ENCODE measurements at places on chromosomes 1 and 21.

GRCh38 chr1:24111262-24111995, 506 bp downstream of the MYOM3 start:
- DNase-seq = no peak

- no peak for DNase-seq
Measured at GRCh38 chr1:166271151-166271538, 104.3 kb upstream of the FAM78B start.

DNA sequence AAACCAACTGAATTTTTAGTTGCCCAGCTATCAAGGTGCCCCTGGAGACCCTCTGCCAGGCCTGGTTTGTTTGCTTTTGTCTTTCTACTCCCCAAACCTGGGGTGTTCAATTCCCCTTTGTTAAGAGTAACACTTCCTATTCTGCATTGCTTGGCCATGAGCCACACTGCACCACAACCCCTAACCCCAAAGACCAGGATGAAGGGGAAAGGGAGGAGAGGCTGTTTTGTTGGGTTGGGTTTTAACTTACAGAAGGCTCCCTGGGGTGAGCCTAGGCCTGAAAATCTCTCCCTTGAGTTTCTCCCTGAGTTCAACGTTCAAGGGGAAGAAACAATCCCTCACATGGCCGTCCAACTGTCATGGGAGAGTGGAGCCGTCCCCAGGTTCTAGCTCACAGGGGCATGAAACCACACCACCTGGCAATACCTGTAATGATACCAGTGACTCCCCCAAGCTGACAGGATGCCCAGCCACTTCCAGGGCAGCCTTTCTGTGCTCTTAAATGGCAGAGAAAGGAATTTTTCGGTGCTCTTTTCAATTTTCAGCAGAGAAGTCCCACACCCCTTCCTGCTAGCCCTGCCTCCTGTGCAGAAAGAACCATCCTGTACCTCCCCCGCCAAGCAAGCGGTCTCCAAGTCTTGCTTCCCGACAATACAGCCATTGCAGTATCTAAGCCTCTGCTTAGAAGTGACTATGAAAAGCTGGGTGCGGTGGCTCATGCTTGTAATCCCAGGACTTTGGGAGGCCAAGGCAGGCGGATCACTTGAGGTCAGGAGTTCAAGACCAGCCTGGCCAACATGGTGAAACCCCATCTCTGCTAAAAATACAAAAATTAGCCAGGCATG, 14.9 kb downstream of the SLC45A3 start:
- no peak for DNase-seq

DNA sequence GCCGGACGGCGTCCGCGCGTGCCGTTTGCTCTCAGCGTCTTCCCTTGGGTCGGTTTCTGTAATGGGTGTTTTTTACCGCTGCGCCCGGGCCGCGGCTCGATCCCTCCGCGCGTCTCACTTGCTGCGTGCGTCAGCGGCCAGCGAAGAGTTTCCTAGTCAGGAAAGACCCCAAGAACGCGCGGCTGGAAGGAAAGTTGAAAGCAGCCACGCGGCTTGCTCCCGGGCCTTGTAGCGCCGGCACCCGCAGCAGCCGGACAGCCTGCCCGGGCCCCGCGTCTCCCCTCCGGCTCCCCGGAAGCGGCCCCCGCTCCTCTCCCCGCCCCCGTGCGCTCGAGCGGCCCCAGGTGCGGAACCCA, 159.8 kb downstream of the RUNX1 start:
- peak; percentile 40 for DNase-seq

- no peak for DNase-seq
Measured at GRCh38 chr1:9481048-9481447, 58.2 kb upstream of the SLC25A33 start.

DNA sequence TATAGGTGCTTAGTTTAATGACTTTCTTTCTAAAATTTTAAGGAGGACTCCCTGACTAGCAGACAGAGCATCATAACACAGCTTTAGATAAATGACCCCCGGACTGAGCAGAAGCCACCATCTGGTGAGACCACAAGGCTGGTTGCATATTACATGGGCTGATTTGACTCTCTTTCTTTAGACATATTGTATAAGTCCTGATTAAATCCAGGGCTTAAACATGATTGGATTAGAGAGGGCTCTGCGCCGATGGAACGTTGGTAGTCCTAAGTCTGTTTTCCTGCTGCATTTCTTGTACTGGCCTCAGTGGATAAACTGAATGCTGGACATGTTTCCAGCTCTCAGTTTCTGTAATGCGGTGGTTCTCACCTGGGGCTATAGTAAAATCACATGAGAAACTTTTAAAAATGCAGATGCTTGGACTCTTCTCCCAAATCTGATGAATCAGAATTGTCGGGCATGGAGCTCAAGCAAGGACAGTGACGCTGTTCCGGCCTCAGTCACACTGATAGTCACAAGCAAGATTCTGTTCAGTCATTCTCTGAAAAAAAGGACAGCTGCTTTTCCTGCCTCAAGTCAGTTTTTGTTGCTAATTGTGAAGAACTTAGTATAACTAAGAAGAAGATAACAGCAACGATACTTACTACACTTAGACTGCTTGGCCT, 16.6 kb downstream of the DDI2 start:
- no peak for DNase-seq

- no peak for DNase-seq
Measured at GRCh38 chr1:56490619-56491018, 88.7 kb downstream of the PLPP3 start.

DNA sequence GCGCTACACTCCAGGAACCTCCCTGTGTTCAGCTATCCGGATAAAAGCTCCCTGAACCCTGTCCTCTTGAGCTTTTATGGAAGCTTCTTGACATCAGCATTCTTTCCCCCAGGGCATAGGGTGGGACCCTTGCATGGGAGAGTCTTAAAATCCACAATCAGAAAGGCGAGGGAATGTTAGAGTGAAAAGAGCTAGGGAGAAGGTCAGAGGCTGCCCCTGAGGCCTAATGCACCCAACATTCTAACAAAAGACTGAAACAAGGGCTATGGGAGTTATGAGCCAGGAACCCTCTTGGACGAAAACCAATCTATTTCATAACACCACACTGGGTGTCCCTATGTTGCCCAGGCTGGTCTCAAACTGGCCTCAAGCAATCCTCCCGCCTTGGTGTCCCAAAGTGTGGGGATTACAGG, 36.7 kb downstream of the NEK2 start:
- no peak for DNase-seq
